ENCODE measurements at places on chromosomes 2 and 18. TPM values are rescaled to one million over a fixed set of nuclear protein-coding genes. Genes with fewer than 3 reads are reported as not detected.

- DNase-seq, result no peak
Measured at GRCh38 chr2:211426240-211426639, 869.8 kb downstream of the CPS1 start.

- no peak for DNase-seq
Measured at GRCh38 chr2:64401529-64401880, 52.5 kb upstream of the LGALSL start.

SP9 gene
- total RNA-seq, result not detected

MYO7B gene
- total RNA-seq, result 0.62 TPM

- DNase-seq, result no peak
Measured at GRCh38 chr18:11669271-11669947, 19.7 kb upstream of the GNAL start.
